Cortex of kidney (tissue), 1 donor: ENCODE measurements at places on chromosomes 3 and 15.

DNA sequence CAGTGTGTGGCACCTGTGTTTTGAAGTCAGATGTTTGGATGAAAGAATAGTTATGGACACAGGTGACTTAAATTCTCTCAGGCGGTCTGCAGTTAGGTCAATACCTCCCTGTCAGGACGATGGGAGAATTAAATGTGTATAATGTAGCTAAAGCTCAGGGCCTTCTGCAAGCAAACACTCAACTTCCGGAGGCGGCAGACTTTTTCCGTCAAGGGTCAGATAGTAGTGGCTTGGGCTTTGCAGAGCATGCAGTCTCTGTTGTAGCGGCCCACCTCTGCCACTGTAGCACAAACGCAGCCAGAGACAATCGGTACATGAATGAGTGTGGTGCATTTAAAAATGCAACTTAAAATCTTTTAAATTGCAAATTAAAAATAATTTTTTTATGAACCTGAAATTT, 47.4 kb downstream of the CMTM8 start:
- no peak for DNase-seq

- DNase-seq: no peak
Measured at GRCh38 chr15:65365229-65365628, 12.6 kb downstream of the IGDCC3 start.

GRCh38 chr3:18841422-18842343, 306.6 kb upstream of the KCNH8 start:
- DNase-seq: no peak

GRCh38 chr3:149085828-149086231, 503 bp downstream of the HLTF start:
- DNase-seq: no peak

DNA sequence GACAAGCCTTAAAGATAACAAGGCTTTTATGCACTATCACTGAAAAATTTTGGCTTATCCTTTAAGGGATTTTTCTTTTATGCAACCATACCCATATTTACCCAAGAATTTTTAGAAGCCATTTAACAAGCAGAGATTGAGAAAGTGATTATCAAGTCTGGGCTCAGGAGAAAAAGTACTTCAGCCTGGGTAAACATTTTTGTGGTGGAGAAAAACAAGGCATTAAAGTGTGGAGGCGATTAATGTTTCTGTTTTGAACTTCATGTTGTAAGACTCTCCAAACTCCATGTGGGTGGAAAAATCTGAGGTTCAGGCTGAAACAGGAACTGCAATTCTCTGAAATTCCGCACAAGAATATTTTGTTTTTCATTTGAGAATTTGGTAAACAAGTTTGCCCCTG, 260.4 kb upstream of the KCNMB2 start:
- no peak for DNase-seq

DNA sequence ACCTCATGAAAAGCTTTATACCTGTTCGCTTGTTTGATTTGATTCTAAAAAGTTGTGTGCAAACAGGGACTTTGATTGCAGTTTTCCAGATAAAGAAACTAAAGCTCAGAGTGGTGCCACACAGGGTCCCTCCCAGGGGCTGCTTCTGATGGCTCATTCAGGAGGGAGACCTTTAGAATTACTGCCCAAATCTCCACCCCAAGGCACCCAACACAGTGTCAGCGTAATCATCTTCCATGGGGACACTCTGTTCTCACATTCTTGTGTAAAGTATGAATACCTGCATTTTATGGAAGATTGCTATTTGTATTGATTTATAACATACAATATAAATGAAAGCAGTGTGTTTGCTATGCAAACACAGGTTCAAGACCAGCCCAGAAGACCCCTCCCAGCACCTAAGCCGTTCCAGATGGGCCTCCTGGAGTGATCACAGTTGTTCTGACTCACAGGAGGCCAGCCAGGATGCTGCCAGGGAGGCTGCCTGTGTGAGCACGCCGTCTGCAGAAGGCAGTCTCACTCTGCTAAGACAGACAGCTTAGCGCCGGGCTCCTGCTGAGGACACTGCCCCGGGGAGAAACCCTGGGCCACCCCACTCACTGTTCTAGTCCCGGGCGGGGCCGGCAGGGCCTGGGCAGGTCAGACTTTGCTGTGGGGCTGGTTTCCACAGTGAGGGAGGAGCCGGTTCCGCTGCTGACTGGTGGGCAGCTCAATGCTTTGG, 185.6 kb downstream of the FAM43A start:
- DNase-seq: no peak

- DNase-seq: no peak
Measured at GRCh38 chr3:52531860-52532516, 1.7 kb downstream of the NT5DC2 start.

GRCh38 chr3:172814738-172815137, 64.2 kb downstream of the ECT2 start:
- no peak for DNase-seq

DNA sequence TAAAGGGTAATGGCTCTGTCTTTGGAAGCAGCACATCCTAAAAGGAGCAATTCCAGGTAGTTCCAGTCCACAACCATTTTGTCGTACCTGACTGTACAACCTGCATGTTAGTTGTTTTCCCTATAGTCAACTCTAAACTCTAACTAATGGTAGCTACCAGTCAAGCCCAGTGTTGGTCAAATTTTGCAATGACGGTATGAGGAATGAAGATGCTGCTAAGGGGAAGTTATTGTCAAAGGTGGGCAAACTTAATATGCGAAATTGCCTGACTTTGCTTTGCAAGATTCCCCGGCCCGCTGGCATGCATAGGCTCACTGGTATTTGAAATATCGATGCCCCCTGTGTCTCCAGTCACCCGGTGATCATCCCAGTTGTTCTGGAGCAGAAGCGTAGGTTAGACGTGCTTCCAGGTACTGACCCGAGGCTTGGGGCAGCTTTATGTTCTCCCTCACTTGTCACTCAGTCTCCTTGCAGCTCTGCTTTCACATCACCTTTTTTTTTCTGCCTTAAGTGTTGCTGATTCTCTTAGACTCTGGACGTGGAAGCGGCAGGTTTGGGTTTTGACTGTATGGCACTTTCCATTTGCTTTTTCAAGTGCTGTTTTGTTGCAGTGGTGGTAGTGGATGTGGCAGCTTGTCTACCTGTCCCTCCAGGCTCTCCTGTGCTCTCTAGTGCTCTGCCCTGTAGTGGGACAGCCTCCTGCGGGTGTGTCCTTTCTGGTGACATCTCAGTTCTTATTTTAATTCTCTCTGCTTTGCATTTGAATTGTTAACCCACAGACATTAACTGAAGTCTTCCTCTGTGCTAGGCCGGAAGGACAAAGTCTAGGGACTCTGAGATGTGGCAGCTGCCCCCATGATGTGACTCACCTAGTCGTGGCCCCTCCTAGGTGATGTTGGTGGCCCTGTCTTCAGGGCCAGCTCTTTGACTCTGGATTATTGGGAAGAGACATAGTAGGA, 95.8 kb upstream of the UMPS start:
- DNase-seq: no peak

DNA sequence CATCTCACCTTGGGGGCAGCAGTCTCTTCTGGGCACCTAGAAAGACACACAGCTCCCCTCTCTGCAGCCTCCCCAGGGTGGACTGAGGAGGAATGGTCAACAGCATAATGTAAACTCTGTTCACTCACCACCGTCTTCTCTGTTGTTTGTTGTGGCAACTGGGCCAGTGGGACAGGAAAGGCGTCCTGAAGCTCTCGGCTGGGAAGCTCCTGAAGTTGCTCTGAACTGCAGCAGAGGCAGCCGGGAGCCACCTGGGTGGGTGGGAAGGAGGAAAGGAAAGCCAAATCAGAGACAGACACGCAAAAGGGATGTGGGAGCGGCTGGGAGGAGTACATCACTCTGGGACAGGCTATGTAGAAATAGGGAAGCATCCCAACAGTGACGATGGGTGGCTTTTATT, 52.7 kb downstream of the MYLK start:
- DNase-seq: no peak
